CD4-positive, alpha-beta T cell treated with Interleukin-6 at 100 ng/mL for 8 hours (primary cell): ENCODE measurements at places on chromosomes 16 and 17.

DNA sequence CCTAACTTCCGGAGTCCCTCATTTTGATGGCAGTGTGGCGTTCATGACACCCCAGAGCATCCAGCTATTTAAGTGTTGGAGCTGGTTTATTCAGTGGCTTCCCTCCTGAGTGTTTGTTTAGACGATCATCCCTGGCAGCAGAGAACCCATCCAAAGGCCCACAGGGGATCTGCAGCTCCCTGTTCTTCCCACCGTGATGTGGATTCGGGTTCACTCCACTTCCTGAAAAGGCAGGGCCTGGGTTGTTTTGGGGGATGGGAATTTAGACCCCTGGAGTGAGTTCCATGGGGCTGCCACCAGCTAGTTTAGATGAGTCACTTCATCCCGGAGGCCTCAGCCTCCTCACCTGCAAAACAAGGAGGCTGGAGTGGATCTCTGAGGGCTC is 2.3 kb downstream of the KSR1 start:
- DNase-seq = no peak

GRCh38 chr16:82999711-83000110 is 372.9 kb downstream of the CDH13 start:
- DNase-seq = no peak

GRCh38 chr16:21097151-21097550 is 53.5 kb downstream of the DNAH3 start:
- DNase-seq = no peak

DNA sequence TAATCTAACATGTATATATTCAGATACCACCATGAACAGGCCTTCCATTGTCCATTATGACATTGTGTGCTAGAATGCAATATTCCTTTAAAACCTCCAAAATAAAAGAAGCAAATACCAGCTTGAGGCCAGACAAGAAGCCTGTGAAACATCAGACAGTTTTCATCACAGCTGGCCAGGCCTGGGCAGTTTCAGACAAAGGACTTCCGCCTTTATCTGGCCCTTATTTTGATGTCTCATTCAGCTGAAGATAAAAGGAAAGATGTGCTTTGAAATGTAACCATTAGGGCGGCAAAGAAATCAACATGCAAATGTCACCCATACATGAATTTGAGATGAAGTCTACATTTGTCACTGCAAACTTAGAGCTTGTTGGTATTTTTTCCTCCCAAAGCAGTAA is 737.5 kb downstream of the KCNJ2 start:
- DNase-seq = no peak

DNA sequence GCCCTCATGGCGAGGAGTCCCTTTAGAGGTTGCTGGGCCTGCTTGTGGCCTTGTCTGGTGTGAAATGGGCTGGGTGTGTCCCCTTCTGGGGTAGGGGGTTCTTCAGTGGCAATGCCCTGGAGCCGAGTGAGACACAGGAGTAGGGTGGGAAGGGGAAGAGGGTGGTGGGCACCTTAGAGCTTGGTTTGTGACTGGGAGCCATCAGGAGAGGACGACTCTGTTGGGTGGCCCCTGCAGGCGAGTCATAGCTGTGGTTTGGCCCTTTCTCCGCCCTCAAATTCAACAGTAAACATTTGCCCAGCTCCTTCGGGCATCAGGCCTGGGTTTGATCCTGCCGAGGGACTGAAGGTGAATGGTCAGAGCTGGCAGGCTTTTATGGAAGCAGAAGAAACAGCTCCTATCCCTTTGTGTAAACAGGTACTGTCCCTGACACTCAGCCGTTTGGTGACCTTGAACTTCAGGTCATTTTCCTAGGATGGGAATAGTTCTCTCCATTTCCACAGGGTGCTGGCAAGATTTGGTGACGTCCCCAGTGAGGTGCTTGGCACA is 2.9 kb downstream of the E4F1 start:
- no peak for DNase-seq

DNA sequence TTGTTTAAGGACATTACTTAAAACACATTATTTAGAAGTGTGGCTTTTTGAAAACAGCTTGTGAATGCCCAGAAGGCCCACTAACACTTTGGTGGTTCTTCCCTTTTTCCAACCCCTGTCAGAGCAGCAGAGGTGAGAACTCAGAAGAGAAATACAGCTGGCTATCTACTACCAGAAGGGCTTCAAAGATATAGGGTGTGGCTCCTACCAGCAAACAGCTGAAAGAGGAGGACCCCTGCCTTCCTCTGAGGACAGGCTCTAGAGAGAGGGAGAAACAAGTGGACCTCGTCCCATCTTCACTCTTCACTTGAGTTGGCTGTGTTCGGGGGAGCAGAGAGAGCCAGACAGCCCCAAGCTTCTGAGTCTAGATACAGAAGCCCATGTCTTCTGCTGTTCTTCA is 6.9 kb upstream of the RAPGEFL1 start:
- DNase-seq = no peak

GRCh38 chr16:1661826-1662225 is 16.3 kb upstream of the JPT2 start:
- DNase-seq = no peak

DNA sequence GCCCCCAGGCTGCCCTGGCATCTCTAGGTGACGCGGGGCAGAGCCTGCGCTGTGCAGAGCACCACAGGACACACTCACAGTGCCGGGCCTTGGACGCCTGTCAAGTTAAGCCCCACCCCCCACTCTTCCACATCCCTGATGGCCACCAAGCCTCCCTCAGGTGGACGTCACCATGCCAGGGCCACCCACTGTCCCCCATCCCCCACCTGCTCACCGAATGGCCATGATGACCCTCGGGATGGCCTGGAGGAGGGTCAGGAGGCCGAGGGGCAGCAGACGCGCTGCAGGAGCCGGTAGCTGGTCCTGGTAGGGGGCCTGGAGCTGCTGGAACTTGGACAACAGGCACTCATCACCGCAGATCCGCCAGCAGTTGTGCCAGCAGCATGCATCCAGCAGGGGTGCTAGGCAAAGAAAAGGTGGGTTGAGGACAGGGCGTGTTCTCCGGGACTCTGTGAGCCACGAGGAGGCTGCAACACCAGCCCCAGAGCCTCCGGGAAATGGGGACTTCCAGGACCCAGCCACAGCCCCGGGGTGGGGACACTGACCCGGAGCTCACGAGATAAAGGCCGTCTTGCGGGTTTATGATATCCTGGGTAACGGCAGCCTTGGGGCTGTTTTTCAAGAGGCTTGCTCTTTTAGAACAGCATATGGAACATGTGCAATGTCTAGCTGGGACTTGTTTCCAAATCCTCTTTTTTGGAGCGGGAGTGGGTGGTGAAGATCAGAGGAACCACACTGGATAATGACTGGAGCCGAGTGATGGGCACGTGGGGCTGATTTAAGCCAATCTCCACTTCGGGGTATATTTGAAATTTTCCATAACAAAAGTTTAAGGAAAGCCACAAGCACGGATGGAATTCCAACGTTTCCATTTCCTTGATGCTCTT is 11.4 kb downstream of the C16orf95 start:
- no peak for DNase-seq
